ENCODE measurements at places on chromosomes 12 and 14.

DNA sequence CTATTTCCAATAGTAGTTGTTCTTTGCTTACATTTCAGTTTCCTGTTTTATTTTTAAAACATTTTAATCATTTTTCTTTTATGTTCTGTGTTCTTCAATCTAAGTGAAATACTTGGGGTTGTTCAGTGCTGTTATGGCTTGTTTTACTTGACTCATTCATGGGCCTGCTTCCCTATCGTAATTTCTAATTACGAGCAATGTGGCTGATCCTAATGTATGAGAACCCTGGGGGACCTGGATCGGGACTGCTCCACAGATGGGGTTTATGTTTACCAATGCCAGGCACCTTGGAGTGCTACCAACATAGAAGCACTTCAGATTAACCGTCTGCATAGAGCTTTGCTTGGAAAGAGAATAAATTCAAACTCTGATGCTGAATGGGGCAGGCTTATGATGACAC is 29.8 kb downstream of the TECPR2 start:
- DNase-seq: peak; percentile 89

DNA sequence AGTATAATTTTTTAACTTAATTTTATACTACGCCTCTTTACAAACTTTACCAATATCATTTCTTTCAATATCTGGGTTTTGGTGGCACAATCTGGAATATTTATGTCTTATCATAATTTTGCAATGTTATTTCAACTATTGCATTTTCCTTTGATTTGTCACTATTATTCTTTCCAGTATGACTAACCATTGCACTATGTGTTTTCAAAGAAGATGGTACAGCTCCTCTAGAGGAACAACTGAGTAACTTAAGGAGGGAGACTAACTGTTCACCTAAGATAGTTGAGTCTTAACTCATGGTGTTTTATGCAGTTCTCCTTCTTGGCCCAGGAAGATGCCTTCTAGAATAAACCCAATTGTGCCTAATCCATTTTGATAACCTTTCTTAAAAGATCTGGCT is 60.5 kb upstream of the KIF21A start:
- DNase-seq: no peak

GRCh38 chr12:25789541-25789944 is 168.9 kb upstream of the RASSF8 start:
- no peak for DNase-seq

- DNase-seq: peak; percentile 42
Observed at GRCh38 chr12:47734725-47735480, 9.6 kb upstream of the ENDOU start.

DNA sequence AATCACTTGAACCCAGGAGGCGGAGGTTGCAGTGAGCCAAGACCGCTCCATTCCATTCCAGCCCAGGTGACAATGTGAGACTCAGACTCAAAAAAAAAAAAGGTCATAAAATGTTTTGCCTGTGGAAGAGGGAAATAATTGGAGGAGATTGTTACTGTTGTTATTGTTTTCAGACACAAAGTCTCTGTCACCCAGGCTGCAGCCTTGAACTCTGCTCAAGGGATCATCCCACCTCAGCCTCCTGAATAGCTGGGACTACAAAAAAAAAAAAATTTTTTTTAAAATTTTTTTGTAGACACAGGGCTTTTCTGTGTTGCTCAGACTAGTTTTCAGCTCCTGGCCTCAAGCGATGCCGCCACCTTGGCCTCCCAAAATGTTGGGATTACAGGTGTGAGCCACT is 33.9 kb downstream of the ARID2 start:
- no peak for DNase-seq

GRCh38 chr12:65152012-65152411 is 17.4 kb upstream of the LEMD3 start:
- no peak for DNase-seq

DNA sequence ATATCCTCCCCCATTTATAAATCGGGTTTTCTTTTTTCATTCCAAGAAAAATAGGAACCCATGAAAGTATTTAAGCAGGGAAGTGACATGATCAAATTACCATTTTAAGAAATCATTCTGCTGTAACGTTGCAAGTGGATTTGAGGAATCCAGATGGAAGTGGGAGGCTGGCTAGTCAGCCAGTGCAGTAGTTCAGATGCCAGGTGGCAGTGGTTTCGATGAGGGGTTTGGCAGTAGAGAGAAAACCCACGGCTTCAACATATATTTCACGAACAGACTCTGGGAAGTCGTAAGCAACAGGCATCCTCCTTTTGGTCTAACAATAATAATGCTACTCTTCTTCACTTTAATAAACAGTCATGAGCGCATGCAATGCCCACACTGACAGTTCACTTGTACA is 25.0 kb downstream of the PDZRN4 start:
- DNase-seq: no peak

DNA sequence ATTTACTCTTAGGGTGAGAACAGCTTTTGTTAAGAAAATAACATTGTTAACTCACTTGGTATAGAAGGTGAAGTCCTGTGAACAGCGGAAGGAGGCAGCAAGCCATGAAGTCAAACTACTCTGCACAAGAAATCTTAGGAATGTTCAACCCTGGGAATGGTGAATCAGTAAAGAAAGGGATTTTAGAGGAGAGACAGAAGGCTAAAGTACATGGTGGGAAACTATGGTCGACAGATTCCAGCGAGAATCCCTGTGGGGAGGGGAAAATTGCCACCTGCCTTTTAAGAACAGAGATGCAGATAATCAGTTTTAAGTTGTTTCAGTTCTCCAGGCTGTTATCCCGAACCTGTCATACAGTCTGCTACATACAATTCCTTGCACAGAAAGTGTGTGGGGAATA is 63.2 kb upstream of the PTPRR start:
- DNase-seq: no peak

GRCh38 chr12:98814254-98814653 is 169.2 kb downstream of the APAF1 start:
- DNase-seq: peak; percentile 72

GRCh38 chr12:131711551-131712205 is 788 bp downstream of the SFSWAP start:
- DNase-seq: no peak

Data from NCI-H1092 treated with DMSO at 0.1 percent for 48 hours (cell line).